Tibial nerve (tissue), 4 donors: ENCODE measurements at places on chromosomes 12 and 14. TPM values are rescaled to one million over a fixed set of nuclear protein-coding genes. Genes with fewer than 3 reads are reported as not detected.

Gene BMAL2
- 0.63 TPM for total RNA-seq

Gene TMEM253
- not detected for total RNA-seq

Gene TCL1B
- not detected for total RNA-seq

Gene PPP1R1A
- 32.4 TPM for total RNA-seq

Gene CD163
- total RNA-seq = 455 TPM

Gene CISTR
- total RNA-seq = not detected

GRCh38 chr14:56193347-56193746, 75.1 kb downstream of the PELI2 start:
- H3K4me3 ChIP-seq = no peak overlapping the region
- no peak overlapping the region for H3K27ac ChIP-seq
- H3K4me1 ChIP-seq = no peaks in the 10 kb centered on the region
- H3K27me3 ChIP-seq = no peaks in the 10 kb centered on the region
- H3K36me3 ChIP-seq = no peaks in the 10 kb centered on the region
- DNase-seq = no peak

- H3K27me3 ChIP-seq = no peaks in the 10 kb centered on the region
- H3K4me1 ChIP-seq = no peaks in the 10 kb centered on the region
- no peak overlapping the region for H3K27ac ChIP-seq
- H3K36me3 ChIP-seq = no peaks in the 10 kb centered on the region
Measured at GRCh38 chr12:5066251-5066650, 22.6 kb downstream of the KCNA5 start.

GRCh38 chr12:94020335-94020734, 128.0 kb upstream of the PLXNC1 start:
- DNase-seq = no peak
- H3K27ac ChIP-seq = no peak overlapping the region
- no peaks in the 10 kb centered on the region for H3K36me3 ChIP-seq
- no peaks in the 10 kb centered on the region for H3K4me1 ChIP-seq
- H3K4me3 ChIP-seq = no peak overlapping the region

DNA sequence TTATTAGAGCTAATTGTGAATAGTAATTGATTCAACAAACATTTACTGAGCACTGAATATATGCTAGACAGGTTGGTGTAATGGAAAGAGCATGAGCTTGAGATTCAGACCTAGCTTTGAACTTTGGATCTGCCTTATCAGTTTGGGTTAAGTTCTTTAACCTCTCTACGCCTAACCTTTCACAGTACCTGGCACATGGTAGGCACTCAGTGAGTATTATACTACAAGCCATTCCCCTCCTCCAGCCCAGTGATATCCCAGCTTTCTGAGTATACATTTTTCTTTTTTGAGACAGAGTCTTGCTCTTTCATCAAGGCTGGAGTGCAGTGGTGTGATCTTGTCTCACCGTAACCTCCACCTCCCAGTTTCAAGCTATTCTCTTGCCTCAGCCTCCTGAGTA, 32.0 kb downstream of the FAM177A1 start:
- H3K36me3 ChIP-seq = peaks cover 92% of the 10 kb centered on the region
- H3K4me3 ChIP-seq = no peak overlapping the region
- no peaks in the 10 kb centered on the region for H3K27me3 ChIP-seq
- H3K4me1 ChIP-seq = no peaks in the 10 kb centered on the region
- no peak for DNase-seq
- H3K27ac ChIP-seq = no peak overlapping the region

GRCh38 chr12:118271770-118272417, 100.8 kb downstream of the TAOK3 start:
- no peaks in the 10 kb centered on the region for H3K27me3 ChIP-seq
- no peak overlapping the region for H3K27ac ChIP-seq
- H3K36me3 ChIP-seq = no peaks in the 10 kb centered on the region
- H3K4me3 ChIP-seq = no peak overlapping the region

- no peak for DNase-seq
- H3K36me3 ChIP-seq = no peaks in the 10 kb centered on the region
- no peak overlapping the region for H3K27ac ChIP-seq
- peaks cover 4% of the 10 kb centered on the region for H3K4me1 ChIP-seq
- H3K4me3 ChIP-seq = no peak overlapping the region
Measured at GRCh38 chr14:75217508-75218206, 41.2 kb upstream of the TMED10 start.

- DNase-seq = no peak
- no peaks in the 10 kb centered on the region for H3K4me1 ChIP-seq
- no peaks in the 10 kb centered on the region for H3K36me3 ChIP-seq
- no peaks in the 10 kb centered on the region for H3K27me3 ChIP-seq
- H3K4me3 ChIP-seq = no peak overlapping the region
- H3K27ac ChIP-seq = no peak overlapping the region
Measured at GRCh38 chr14:83918546-83918945, 1611.4 kb upstream of the FLRT2 start.

DNA sequence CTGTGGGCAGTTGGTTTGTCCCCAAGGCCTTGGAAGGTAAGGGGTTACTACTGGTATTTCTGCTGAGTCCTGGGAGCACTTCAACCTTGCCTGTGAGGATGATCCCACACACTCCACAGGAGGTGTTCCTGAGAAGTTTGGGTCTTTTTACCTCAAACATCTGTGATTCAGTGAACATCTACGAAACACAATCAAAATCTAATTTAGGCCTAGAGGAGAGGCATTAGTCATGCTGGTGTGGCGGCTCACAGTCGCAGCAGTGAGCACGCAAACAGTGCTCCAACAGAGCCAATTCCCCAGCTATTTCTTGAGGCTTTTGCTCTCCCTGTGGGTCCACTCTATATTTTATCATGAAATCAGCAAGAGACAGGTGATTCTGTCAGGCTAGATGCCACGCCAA, 107.6 kb downstream of the APAF1 start:
- DNase-seq = no peak
- no peaks in the 10 kb centered on the region for H3K36me3 ChIP-seq
- H3K27ac ChIP-seq = no peak overlapping the region
- no peak overlapping the region for H3K4me3 ChIP-seq

- H3K36me3 ChIP-seq = no peaks in the 10 kb centered on the region
- no peaks in the 10 kb centered on the region for H3K27me3 ChIP-seq
- no peaks in the 10 kb centered on the region for H3K4me1 ChIP-seq
Measured at GRCh38 chr12:76946446-76946845, 67.6 kb upstream of the CSRP2 start.

GRCh38 chr12:16555630-16556029, 50.3 kb downstream of the LMO3 start:
- H3K4me1 ChIP-seq = no peaks in the 10 kb centered on the region
- H3K27me3 ChIP-seq = no peaks in the 10 kb centered on the region
- H3K36me3 ChIP-seq = no peaks in the 10 kb centered on the region

DNA sequence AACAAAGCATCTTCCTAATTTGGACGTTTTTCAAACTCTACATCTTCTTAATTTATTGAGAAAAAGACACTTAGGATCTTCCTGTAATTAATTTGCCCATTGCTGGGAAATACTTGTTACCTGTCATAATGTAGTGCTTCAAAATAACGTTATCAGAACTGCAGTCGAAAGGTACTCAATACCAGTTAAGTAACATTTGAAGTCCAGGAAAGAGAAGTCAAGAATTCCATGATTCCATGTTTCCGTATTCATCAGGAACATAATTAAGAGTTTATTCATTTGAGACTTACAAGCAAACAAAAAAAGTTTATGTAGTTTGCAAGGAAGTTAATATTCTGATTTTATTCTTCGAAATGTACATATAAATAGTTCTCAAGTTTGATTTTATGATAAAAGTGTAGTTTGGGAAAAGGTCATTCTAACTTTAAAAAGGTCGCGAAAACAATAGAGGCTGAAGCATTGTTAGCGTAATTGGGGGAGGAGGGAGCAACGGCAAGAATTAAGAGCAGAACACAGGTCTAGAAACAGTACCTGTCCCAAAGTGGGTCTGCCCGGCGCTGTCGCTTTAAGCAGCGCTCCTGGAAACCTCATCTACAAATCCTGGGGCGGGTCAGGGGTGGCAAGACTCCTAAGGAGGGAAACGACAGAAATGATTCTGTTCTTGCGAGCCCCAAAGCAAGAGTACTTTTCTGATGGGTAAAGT, 1.2 kb upstream of the KCNMB4 start:
- no peak for DNase-seq
- no peaks in the 10 kb centered on the region for H3K36me3 ChIP-seq
- H3K4me1 ChIP-seq = peaks cover 7% of the 10 kb centered on the region
- no peak overlapping the region for H3K27ac ChIP-seq
- H3K4me3 ChIP-seq = peak overlapping the region; percentile 90

DNA sequence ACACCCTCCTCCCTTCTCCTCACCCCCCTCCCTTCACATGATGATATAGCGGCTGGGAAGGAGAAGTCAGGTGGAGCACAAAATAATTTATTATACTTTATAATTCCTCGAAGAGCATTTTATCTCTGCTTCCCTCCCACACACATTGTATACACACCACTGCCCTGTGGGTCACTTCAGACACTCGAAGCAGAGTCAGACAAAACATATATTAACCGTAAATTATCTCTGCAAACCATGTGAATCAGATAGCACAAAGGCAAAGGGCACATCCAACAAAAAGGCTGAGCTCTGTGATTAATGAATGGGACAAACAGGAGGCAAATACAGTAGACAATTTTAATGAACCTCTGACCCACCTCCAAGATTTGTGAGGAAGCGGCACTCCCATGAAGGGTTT, 450.7 kb downstream of the GALC start:
- no peak for DNase-seq
- no peak overlapping the region for H3K4me3 ChIP-seq
- H3K27ac ChIP-seq = no peak overlapping the region
- H3K36me3 ChIP-seq = no peaks in the 10 kb centered on the region
- H3K27me3 ChIP-seq = no peaks in the 10 kb centered on the region

DNA sequence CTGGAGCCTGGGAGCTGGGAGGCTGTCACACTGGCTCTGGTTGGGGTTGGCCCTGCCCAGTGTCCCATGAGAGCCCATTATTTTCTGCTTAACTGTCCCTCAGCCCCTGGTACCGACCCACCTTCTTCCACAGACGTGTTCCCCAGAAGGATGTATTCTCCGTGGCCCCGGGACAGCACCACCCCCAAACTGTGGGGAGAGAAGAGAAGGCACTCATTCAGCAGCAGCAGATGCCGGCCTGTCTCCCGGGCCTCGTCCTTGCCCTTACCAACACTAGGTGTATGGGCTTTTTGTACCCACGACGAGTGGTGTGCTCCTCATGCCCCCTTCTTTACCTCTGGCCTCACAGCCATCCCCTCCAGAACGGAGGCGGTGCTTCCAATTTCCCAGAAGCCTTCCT, 38.1 kb downstream of the LRTM2 start:
- no peak overlapping the region for H3K27ac ChIP-seq
- H3K4me3 ChIP-seq = no peak overlapping the region
- no peaks in the 10 kb centered on the region for H3K27me3 ChIP-seq
- H3K4me1 ChIP-seq = no peaks in the 10 kb centered on the region
- no peaks in the 10 kb centered on the region for H3K36me3 ChIP-seq

DNA sequence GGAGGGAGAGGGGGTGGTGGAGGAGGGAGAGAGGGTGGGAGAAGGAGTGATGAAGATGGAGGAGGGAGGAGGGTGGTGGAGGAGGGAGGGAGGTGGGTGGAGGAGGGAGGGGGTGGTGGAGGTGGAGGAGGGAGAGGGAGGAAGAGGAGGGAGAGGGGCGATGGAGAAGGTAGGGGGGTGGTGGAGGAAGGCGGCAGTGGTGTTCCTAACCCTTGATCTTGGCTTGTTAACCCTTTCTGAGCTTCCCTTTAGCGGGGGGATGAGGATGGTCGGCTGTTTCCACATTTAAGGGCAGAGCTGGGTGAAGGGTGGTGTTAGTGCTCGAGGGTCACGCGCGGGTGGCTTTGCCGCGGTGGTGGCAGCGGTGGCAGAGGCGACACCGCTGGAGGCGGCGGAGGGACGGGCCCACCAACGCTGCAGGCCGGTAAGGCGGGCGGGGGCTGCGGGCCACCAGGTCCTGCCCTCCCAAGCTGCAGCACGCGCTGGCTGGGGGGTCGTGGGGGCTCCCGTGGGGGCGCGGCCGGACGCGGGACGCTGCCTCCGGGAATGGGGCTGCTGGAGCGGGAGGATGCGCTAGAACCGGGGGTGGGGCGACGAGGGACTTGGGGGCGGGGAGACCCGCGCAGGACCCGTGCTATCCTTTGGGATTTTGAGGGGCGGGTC, 156.3 kb downstream of the PTPN11 start:
- H3K27me3 ChIP-seq = peaks cover 27% of the 10 kb centered on the region
- H3K4me1 ChIP-seq = no peaks in the 10 kb centered on the region

DNA sequence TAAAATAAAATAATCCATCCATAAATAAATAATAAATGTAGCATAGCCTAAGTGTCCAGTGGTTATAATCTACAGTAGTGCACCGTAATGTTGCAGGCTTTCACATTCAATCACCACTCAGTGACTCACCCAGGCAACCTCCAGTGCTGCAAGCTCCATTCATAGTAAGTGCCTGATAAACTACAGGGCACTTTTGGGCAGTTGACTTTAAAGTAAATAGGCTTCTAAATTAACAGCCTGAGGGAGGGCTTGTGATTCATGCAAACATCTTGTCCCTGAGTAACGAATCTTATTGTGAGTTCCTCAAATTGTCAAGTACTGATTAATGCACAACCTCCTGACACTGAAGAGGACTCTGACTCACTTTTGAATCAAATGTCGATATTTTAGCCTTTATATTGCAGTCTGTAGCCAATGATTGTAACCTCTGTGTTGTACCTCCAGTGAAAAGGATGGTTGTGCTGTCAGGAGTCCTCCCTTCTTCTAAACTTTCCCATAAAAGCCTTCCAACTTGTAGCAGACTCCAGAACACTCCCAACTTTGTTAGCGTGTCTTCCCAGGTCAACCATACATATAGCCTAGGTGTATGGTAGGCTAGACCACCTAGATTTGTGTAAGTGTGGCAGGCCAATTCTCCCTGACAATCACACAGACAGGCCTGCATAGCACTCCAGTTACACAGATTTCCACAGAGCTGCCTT, 55.0 kb upstream of the BICD1 start:
- H3K36me3 ChIP-seq = no peaks in the 10 kb centered on the region
- H3K4me1 ChIP-seq = no peaks in the 10 kb centered on the region
- no peaks in the 10 kb centered on the region for H3K27me3 ChIP-seq
- H3K27ac ChIP-seq = no peak overlapping the region
- H3K4me3 ChIP-seq = no peak overlapping the region
- no peak for DNase-seq

DNA sequence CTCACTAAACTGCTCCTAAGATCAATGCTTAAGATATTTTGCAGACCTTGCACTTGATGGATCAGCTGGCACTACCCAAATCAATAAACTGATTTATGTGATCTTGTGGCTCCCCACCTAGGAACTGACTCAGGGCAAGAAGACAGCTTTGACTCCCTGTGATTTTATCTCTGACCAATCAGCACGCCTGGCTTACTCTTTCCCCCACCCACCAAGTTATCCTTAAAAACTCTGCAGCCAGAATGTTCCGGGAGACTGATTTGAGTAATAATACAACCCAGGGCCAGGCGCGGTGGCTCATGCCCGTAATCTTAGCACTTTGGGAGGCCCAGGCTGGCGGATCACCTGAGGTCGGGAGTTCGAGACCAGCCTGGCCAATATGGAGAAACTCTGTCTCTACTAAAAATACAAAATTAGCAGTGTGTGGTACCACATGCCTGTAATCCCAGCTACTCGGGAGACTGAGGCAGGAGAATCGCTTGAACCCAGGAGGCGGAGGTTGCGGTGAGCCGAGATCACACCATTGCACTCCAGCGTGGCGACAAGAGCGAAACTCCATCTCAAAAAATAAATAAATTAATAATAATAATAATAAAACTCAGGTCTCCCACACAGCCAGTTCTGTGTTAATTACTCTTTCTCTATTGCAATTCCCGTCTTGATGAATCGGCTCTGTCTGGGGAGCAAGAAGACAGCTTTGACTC, 12.0 kb downstream of the MORN3 start:
- H3K4me1 ChIP-seq = no peaks in the 10 kb centered on the region
- H3K36me3 ChIP-seq = no peaks in the 10 kb centered on the region
